Astrocyte (in vitro differentiated cells and primary cell): ENCODE measurements at places on chromosomes 12 and 14. TPM values are rescaled to one million over a fixed set of nuclear protein-coding genes. Genes with fewer than 3 reads are reported as not detected.

The OSBPL8 gene
- 111 and 119 TPM in 2 replicates for total RNA-seq

GRCh38 chr14:31988244-31988643 is 88.9 kb upstream of the ARHGAP5 start:
- DNase-seq = no peak

GRCh38 chr12:94089891-94090290 is 58.5 kb upstream of the PLXNC1 start:
- DNase-seq = peak; percentile 66

GRCh38 chr12:19338405-19338804 is 100.9 kb upstream of the AEBP2 start:
- peak; percentile 4 for DNase-seq

DNA sequence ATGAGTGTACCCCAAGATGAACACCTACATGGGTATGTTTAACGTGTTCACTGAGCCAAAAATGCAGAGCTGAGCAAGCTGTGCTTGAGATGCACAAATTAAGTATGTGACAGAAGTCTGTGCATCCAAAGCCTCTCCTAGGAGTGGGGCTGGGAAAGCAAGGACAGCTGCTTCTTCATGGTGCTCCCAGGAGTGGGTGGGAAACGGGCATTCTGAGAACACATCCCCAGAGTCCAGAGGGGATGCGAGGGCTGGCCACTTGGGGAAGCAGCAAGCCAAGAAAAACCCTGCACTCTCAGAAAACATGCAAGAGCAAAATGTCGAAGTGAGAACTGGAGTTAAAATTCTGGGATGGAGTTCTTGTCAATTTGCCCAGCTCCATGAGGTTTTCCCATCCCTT is 414.3 kb downstream of the BCAT1 start:
- DNase-seq = no peak

- no peak for DNase-seq
Observed at GRCh38 chr12:44436756-44437155, 439.4 kb downstream of the NELL2 start.

- DNase-seq = peak; percentile 48
Observed at GRCh38 chr12:89951050-89951693, 242.5 kb upstream of the ATP2B1 start.

GRCh38 chr14:61704554-61704953 is 9.2 kb downstream of the HIF1A start:
- DNase-seq = no peak

GRCh38 chr12:56718149-56718548 is 7.0 kb downstream of the NACA start:
- DNase-seq = no peak

The SALL2 gene
- total RNA-seq = 28.3 and 34.5 TPM in 2 replicates

The CELA1 gene
- not detected in 2 replicates for total RNA-seq

DNA sequence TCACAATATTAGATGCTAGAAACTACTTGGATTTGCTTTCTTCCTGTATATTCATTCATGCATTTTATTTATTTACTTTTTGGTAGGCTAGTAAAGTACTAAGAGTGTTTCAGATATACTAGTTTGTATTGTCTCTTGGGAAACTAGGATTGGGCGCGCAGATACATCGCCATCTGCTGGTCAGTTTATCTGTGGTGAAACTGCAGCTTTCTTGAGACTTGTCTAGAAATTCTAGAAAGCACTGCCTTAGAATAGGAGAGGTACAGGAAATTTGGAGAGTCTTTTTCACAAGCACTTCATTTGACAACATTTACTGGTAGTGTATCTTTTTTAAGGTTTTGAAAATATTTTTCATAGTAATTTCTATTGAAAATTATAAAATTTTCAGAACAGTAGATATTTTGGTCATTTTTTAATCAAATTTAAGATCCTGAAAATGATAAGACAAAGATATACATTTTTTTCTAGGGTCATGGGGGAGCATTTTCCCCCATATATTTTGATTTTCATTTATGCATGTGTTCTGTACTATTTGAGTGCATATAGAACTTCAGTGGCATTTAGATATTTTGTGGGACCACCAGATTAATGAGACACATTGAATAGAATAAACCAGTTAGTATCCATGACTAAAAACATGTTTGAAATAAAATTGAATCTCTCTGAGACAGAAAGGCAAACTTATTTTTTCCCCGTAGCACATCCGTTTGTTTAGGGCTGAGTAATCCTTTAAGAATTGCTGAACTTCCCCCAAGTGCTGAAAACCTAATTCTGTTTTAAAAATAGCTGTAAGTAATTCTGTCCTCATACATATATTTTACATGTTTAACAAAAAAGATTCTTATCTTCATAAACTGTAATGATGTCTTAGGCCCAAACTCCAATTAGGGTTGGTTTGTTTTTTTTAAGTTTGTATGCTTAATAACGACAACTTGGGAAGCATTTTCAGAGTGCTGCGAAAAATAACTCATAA is 44.5 kb downstream of the SLC38A6 start:
- peak; percentile 65 for DNase-seq

The KRR1 gene
- total RNA-seq = 48.4 and 56.9 TPM in 2 replicates

- no peak for DNase-seq
Observed at GRCh38 chr12:33000016-33000415, 103.4 kb upstream of the PKP2 start.

The EFS gene
- 5.8 and 6.5 TPM in 2 replicates for total RNA-seq

The SYCP3 gene
- not detected in 2 replicates for total RNA-seq

The TMTC2 gene
- total RNA-seq = 1.7 and 2.2 TPM in 2 replicates

- DNase-seq = no peak
Observed at GRCh38 chr12:96166765-96167164, 27.4 kb upstream of the ELK3 start.

GRCh38 chr12:104055686-104056388 is 5.8 kb upstream of the GLT8D2 start:
- DNase-seq = peak; percentile 42

DNA sequence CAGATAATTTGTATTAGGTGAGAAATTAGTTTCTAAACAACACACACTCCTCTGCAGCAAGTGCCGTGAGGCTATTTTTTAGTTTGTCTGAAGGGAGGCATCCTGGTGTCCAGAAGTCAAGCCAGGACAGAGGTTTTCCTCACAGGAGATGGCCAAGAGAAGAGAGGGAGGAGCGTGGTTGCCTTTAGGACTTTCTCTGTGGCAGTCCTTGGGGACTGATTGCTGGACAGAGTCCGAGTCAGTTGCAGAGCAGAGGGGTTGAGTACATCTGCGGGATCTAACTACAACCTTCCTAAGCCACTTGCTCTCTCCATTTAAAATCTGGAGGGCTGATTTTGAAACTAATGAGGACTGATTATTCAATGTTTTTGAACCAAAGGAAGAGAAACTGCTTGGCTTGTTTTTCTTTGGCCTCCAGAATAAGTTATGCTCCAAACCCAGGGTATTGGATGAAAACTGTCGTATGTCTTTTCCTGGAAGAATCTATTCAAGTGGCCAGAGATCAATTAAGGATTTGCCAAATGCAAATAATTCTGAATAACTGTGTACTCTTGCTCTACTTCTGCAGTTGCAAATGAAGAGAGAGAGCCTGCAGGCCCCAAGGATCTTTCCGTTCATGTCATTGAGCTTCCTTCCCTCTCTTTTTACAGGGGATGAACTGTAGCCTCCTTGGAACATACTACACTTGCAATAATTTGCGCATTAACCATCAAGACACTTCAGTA is 1.2 kb downstream of the SLCO1C1 start:
- no peak for DNase-seq
